ENCODE measurements at places on chromosomes 7 and 10.

DNA sequence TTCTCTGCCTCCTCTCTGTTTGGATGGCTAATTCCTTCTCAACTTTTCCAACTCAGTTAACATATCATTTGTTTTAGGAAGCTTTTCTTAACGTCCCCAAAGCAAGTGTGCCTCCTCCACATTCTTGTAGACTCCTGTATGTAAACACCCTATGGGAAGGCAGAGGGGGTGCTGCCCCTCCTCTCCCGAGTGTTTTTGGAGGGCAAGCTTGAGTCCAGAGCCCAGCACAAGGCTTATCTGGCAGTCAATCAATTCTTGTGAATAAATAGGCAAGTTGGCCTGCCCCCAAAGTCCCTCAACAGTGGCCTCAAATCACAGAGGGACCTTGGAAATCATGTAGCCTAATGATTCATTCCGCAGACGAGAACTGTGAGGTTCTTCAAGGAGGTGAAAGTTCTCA, 305.6 kb downstream of the RPS24 start:
- no peak for DNase-seq

DNA sequence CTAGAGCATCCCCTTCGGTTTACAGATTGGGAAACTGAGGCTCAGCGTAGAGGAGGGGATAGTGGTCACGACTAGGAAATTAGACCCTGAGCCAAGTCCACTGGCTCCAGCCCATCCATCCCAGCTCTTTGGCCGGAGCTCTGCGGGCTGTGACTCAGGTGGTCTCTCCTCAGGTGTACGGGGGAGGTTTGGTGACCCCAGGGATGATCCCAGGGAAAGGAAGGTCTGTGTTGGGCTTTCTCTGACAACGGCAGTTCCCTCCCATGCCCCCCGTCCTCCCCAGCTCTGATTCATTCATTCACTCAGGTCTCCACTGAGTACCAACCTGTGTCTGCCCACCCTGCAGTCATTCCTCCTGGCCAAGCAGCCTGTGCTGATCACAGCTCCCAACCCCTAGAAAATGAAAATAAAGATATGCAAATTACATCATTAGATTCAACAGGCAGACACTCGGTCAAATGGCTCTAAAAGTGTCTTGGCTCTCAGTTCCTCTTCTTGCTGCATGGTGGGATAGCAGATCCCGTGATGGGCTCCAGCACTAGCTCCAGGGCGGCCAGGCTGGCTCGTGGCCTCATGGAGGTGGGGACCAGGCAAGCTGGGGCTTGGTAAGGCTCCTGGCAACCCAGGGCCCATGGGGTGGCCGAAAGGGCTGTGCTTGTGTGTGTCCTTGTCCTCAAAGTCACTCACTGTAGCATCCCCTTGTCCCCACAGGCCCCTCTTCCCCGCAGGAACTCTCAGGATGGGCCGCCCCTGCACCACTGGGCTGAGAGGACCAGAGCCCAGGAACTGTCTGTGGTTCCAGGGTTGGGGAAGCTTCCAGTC, 37.8 kb downstream of the CLRN3 start:
- DNase-seq, result no peak

GRCh38 chr10:58175990-58176900, 91.4 kb downstream of the IPMK start:
- DNase-seq, result no peak

DNA sequence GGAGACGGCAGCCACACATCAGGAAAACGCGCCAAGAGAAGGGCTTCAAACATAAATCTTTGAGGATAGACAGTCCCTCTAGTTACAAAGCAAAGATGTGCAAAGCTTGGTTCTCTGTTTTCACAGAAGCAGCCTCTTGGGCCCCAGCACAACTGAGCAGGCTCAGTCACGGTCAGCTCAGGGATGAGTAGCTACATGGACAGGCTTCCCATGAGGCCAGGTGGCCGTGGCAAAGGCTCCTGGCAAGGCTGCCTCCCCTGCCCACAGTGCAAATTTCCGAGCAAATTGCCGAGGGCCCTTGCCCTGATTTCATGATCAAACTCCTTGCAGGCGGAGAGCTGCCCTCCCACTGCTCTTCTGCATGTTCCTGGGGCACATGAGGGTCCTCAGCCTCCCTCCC, 37.8 kb upstream of the EN2 start:
- no peak for DNase-seq

- DNase-seq, result no peak
Observed at GRCh38 chr7:134662871-134663205, 16.2 kb downstream of the BPGM start.

- DNase-seq, result no peak
Observed at GRCh38 chr10:50497758-50498157, 126.0 kb downstream of the SGMS1 start.

GRCh38 chr10:3856593-3856992, 71.6 kb upstream of the KLF6 start:
- no peak for DNase-seq

All from SIG-M5 (cell line).